ENCODE measurements at places on chromosomes 6 and 20.
A peak's percentile ranks its signal among the peaks of the same experiment; 100 is the strongest.

DNA sequence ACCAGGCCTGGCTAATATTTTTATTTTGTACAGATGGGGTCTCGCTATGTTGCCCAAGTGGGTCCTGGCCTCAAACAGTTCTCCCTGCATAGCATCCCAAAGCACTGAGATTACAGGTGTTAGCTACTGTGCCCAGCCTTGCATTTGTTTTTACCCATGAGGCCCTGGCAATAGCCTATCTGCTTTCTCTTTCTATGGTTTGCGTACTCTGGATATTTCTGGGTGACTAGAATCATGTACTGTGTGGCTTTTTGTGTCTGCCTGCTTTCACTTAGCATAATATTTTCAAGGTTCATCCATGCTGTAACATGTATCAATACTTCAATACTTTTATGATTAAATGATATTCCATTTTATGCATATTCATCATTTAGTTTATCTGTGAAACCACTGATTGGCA is 451.7 kb downstream of the GRIK2 start:
- no peak for DNase-seq

DNA sequence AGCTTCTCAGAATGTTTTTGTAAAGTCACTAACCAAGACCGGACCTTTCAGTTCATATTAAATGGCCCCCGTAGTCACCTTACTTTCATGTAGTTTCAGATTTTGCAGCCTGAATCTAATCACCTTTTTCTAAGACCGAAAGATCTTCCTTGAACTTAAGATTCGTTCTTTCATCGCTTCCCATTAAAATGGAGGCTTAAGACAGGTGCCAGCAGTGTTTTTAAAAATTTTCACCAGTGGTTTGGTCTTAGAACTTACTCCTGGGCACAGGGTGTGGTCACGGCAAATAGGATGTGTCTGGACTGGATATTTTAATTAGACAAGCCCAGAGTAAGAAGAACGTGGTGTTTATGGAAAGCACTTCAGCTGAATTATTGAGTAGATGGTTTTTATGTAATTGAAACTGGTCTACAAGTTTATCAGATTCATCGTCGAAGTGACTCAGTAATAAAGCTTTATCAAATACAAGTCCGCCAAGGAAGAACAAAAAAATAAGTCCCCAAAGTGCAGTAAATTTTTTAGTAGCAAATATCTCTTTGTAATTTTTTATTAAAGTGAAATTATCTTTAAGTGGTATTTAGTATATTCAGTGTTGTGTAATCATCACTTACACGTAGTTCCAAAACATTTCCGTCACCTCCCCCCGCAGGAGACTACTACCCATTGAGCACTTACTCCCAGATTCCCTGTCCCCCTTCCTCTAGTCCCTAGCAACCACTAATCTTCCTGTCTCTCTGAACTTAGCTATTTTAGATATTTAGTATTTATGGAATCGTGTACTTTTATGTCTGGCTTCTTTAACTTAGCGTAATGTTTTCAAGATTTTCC is 868 bp downstream of the SRSF3 start:
- no peak for DNase-seq

DNA sequence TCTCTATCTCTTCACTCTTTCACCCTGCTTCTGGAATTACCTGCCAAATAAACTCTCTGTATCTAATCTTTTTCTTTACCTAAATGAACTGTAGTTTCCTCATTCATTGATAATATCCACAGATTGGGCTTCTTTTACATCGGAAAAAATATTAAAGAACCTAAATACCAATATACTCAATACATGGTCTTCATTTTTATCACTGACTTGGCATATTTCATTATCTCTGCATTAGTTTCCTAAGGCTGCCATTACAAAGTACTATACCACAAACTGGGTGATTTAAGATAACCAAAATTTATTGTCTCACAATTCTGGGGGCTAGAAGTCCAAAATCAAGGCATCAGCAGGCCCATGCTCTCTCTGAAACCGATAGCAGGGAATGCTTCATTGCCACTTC is 411.9 kb upstream of the SPTLC3 start:
- DNase-seq = no peak

- DNase-seq = no peak
Measured at GRCh38 chr20:20926222-20926905, 179.8 kb downstream of the LINC00237 start.

DNA sequence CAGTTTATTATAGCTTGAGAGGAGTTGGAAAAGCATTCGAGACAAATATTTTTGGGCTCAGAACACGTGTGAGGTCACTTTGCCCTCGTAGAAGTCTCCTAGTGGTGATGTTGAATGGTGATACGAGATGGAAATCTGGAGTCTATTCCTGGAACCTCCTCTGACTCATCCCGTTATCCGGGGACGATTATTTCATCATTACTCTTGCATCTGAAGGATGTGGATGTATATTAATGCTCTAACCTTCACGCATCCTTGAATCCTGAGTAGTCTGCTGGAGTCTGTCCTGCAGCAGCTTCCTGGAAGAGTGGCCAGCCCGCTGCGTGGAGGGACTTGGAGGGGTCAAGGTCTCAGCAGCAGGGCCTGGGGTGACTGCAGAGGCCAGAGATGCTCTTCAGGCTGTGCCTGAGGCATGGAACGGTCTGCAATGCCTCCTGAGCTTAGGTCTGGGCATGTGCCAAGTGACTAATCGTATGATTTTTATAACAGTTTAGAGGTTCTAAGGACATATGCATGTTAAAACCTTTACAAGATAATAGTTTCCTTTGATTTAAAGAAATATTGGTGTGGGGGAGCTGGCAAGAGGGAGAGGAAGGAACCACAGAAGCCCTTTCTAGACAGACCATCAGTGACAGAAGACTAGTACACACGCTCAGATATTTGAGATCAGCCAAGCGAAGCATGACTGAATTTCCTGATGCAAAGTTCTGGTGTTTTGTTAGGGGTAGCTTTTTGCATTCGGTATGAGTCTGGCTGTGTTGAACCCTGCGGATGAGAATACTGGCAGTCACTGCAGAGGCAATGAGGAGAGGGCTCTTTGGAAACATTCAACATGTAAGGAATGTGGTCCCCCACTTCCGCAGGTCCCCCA is 400.2 kb downstream of the QKI start:
- peak; percentile 91 for DNase-seq
